Bladder microvascular endothelial cell (primary cell): ENCODE measurements at places on chromosomes 1 and 21. TPM values are rescaled to one million over a fixed set of nuclear protein-coding genes. Genes with fewer than 3 reads are reported as not detected.

FALEC gene
- not detected in 2 replicates for total RNA-seq

DNASE2B gene
- total RNA-seq: under 0.01 TPM in 1 of 2 replicates, not detected in the other

MROH9 gene
- total RNA-seq: not detected in 2 replicates

ACOT11 gene
- 1.0 and 1.1 TPM in 2 replicates for total RNA-seq

ADARB1 gene
- 27.5 and 48.8 TPM in 2 replicates for total RNA-seq

MAGI3 gene
- total RNA-seq: 7.9 and 19.4 TPM in 2 replicates

KRTAP21-2 gene
- total RNA-seq: not detected in 2 replicates

SHISAL2A gene
- total RNA-seq: not detected in 2 replicates

HENMT1 gene
- total RNA-seq: 1.9 and 2.2 TPM in 2 replicates
